ENCODE measurements at places on chromosomes 1 and 21. TPM values are rescaled to one million over a fixed set of nuclear protein-coding genes. Genes with fewer than 3 reads are reported as not detected.

The HPCAL4 gene
- not detected for total RNA-seq

The CASZ1 gene
- 1.2 TPM for total RNA-seq

The BARHL2 gene
- total RNA-seq = not detected

The ADCY10 gene
- not detected for total RNA-seq

The LRRIQ3 gene
- total RNA-seq = 0.12 TPM

The PRELP gene
- not detected for total RNA-seq

The DNAJC11 gene
- 71.8 TPM for total RNA-seq

The PPP1R12B gene
- total RNA-seq = 20.3 TPM

The ANKRD65 gene
- total RNA-seq = not detected

The FCRL2 gene
- not detected for total RNA-seq

The SSU72 gene
- 203 TPM for total RNA-seq

The ARMH1 gene
- total RNA-seq = not detected

The CD1D gene
- not detected for total RNA-seq

The KIF14 gene
- 15.7 TPM for total RNA-seq

The PTGFRN gene
- total RNA-seq = 35.6 TPM

The ADAMTS4 gene
- total RNA-seq = 3.6 TPM

The TBX15 gene
- total RNA-seq = 6.5 TPM

The BGLAP gene
- total RNA-seq = not detected

The KRTAP10-6 gene
- total RNA-seq = not detected

The TLCD4 gene
- total RNA-seq = 2.9 TPM

The F13B gene
- total RNA-seq = 1.3 TPM

The EXTL1 gene
- not detected for total RNA-seq

The CYP4X1 gene
- not detected for total RNA-seq

The BNIPL gene
- total RNA-seq = 0.20 TPM

The KHDRBS1 gene
- total RNA-seq = 123 TPM

The LDLRAD1 gene
- total RNA-seq = not detected

The TESK2 gene
- 0.25 TPM for total RNA-seq

The UBASH3A gene
- not detected for total RNA-seq

The CYYR1 gene
- not detected for total RNA-seq

The C1orf185 gene
- not detected for total RNA-seq

The RCAN3 gene
- total RNA-seq = 2.5 TPM

The KRTAP13-2 gene
- total RNA-seq = not detected

The MINDY1 gene
- total RNA-seq = 8.7 TPM

The GPR37L1 gene
- not detected for total RNA-seq

The CFHR4 gene
- not detected for total RNA-seq

The EPB41 gene
- 4.6 TPM for total RNA-seq

The DHCR24 gene
- 174 TPM for total RNA-seq

The PROX1 gene
- total RNA-seq = not detected

The OR14K1 gene
- total RNA-seq = not detected

The ATP6V1G3 gene
- not detected for total RNA-seq

The RGS13 gene
- total RNA-seq = not detected

The CFAP141 gene
- not detected for total RNA-seq

The CSF3R gene
- total RNA-seq = not detected

The APOBEC4 gene
- not detected for total RNA-seq

The CSRP1 gene
- 108 TPM for total RNA-seq

The MAN1C1 gene
- total RNA-seq = not detected

Measured in MG63 (cell line).